ENCODE measurements at places on chromosomes 1 and 21.

GRCh38 chr1:44884746-44885145, 41.7 kb upstream of the PTCH2 start:
- no peak for DNase-seq

GRCh38 chr1:10557714-10558113, 83.0 kb downstream of the PEX14 start:
- no peak for DNase-seq

DNA sequence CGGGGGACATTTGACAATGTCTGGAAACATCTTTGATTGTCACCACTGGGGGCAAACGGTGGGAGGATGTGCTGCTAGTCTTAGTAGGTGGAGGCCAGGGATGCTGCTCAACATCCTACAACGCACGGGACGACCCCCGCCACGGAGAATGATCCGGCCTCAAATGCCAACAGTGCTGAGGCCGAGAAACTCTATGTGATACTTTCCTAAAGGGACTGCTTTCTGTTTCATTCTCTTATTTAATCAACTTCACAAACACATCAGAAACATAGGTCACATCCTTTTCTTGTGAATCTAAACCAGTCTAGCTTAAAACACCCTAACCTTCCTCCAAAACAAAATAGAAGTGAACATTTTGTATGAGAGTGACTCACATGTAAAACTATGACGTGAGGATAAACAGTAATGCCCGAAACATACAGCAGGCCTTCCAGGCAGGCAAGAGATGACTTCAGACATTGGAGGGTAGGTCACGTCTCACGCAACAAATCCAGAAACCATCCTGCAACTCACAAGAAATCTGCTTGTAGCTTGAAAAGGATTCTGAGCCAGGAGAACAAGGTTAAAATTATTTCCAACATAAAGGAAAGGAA, 37.2 kb upstream of the ETS2 start:
- DNase-seq = no peak

DNA sequence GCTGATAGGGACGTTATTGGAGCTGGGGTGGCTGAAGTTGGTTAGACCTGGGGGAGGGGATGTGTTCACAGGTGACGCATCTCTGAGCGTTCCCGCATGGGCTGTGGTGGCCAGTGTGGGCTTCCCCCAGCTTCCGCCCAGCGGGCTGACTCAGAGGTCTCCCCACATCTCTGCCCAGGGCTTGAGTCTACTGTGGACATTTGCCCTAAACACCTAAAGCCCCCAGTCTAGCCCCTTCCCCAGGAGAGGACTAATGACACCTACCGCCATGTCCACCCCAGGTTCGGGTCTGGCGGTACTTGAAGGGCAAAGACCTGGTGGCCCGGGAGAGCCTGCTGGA, 2.0 kb downstream of the AGRN start:
- no peak for DNase-seq

- DNase-seq = no peak
Observed at GRCh38 chr21:44753357-44753756, 42.0 kb upstream of the TSPEAR start.

DNA sequence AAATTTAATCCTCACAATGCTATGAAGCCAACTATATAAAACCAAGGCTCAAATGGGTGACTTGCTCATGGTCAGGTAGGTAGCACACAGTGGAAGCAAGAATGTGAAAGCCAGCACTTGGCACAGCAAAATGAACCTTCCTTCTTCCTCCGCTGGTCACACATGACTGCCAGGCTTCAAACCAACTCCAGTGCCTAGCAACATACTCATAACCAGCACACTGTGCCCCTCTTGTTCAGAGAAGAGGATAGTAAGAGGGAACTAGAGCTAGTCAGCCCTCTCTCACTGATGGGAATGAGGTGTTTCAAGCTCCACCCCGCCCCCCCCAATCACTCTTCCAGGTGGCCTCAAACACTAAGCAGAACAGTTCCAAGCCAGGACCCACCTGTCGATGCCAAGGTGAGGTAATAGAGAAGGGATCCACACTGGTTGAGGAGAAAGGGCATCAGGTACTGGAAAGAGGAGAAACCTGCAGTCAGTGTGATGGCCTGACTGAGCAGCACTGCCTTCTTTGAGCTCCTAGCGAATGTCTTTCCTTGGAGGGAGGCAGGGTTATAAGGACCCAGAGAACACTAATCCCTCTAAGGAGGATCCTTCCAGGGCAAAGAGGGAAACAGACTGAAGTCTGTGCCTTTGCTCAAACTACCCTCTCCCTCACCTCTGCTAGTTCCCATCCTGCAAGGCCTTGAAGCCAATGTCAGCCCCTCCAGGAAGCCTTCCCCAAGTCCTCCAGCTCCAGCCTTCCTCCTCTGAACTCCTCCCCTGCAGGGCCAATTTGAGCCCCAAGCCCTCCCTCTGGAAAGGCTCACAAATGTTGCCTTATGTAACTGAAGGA, 1.2 kb downstream of the TMEM234 start:
- DNase-seq = no peak

DNA sequence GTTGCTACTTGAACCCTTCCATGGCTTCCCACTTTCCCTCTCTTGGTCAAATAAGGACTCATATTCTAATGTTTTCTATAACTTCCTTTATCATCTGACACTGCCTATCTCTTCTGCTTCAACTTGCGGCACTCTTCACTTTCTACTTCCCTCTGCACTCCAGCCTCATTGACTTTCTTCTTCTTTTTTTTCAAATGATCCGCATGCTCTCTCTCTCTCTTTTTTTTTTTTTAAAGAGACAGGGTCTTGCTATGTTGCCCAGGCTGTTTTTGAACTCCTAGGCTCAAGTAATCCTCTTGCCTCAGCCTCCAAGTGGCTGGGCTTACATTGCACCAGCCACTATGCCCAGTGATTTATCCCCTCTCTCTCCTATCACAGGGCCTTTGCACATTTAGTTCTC, 7.3 kb upstream of the IL10 start:
- no peak for DNase-seq

DNA sequence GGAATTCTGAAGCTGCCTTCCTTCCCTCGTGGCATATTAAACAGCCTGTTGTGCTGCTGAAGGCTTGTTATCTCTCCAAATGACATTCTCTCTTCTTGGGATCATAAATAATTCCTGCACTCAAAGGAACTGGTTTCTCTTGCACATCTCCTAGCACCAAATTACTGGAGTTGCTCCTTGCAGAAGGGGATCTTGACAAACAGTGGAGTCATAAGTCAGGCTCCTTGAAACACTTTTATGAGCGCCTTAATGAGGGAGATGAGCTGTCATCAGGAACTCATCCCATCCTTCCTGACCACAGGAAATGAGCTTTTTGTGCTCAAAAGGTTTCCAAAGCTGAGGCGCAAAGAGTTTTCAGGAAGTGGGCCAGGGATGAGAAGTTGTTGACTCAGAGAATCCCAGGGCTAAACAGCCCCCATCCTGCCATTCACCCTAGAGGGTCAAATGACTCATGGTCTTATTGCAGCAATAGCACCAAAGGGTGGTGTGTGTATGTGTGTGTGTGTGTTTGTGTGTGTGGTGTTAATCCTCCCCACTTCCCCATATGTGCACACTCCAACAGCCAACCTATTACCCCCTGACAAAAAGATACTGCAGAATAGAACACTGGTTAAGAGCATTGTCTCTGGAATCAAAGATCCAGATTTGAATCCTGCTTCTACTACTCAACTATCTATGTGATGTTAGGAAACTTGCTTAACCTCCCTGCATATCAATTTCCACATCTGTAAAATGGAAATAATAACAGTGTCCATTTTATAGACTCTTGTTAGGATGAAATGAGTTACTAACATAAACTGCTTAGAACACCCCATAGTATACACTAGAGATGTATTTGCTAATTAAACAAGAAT, 2.8 kb upstream of the PHC2 start:
- no peak for DNase-seq

GRCh38 chr1:107883562-107883961, 81.4 kb downstream of the VAV3 start:
- no peak for DNase-seq

DNA sequence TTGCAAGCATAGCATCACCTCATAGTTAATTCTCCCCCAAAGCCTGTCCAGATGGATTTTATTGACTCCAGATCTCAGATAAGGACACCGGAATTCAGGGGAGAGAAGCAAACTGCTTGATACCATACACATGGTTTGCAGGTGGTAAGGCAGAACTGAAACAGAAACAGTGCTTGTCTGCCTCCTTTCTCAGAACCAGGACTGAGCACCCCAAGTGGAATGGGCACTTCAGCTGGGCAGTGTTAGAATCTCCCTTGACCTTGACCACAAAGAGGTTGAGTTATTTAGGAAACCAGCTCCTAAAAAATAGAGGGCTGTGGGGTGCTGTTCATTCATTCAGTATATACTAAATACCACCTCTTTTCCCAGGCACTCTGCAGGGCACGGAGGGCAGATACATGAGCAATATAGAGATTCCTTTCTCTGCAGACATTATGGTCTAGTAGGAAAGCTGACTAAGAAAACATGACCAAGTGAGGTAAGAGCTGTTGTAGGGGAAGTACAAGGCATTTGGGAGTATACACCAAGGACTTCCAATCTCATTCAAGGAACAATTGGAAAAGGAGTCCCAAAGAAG, 185.2 kb downstream of the C1orf94 start:
- no peak for DNase-seq

GRCh38 chr1:53616927-53617326, 122.0 kb downstream of the GLIS1 start:
- DNase-seq = no peak

- no peak for DNase-seq
Observed at GRCh38 chr1:168386949-168387586, 106.4 kb downstream of the TBX19 start.

DNA sequence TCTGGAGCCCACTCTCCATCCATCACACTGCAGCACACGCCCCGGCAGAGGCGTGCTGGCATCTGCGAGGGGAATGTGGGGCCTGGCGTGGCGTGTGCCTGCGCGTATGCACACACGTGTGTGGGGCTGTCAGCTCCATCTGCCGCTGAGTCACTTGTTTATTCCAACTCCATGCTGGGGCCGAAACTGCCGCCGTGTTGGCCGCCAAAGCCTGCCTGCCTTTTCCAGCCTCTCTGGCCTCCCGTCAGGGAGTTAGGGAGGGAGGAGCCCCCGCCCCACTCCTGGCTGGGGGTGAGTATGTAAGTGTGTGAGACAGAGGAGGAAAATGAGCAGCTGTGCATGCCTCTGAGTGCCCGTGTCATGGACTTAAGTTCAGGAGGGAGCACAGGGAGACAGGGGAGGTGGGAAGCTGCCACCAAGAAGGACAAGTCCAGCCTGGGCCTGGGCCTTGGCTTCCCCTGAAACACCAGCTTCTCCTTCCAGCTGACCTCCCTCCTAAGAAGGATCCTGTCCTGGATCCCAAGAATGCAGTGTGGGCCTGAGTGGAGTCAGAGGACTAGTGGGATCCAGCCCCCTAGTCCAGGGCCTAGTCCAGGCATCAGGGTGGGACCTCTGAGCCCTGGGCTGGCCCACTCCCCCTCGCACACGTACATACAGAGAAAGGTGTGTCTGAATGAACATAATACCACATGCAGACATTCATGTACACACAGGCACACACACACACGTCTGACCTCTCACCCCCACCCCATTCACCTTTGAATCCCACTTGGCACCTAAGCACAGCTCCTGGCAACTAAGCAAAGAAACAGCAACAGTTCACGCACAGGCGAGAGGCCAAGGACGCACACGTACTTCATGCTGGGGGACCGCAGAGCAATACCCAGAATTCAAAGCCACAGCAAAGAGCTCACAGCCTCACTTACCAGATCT, 24.7 kb downstream of the MEF2D start:
- DNase-seq = no peak

GRCh38 chr1:61612602-61613001, 112.3 kb downstream of the TM2D1 start:
- no peak for DNase-seq

- no peak for DNase-seq
Observed at GRCh38 chr1:119882132-119883049, 13.9 kb downstream of the ADAM30 start.

DNA sequence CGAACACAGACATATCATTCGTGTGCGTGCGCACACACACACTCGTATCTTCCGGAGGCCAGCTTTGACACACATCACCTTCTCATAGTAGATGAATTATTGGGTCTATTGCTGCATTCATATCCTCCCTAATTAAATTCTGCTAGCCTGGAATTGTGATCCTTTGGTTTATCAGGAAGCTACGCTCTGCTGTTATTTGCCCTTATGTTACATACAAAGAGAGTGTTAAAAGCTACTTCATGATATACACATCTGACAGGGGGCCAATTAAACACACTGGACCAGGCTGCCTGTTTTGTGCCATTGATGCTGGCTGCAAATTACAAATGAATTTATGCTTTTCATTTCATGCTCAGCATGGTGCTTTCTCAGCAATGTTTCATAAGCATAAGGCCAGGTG, 252.0 kb downstream of the RHOU start:
- DNase-seq = no peak

DNA sequence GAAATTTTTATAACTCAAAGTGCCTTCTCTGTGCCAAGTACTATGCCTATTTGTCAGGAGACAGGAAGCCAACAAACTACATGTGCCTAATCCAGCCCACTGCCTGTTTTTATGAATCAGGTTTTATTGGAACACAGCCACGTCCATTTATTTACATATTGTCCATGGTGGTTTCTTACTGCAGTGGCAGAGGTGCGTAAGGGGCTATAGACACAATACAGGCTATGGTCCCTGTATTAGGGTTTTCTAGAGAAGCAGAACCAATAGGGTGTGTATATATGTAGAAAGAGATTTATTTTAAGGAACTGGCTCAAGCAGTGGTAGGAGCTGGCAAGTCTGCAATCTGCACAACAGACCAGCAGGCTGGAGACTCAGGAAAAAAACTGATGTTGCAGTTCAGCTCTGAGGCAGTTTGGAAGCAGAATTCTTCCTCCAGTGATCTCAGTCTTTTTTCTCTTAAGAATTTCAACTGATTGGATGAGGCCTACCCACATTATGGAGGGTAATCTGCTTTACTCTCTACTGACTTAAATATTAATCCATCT, 15.4 kb downstream of the PPIE start:
- no peak for DNase-seq

GRCh38 chr1:8816264-8816663, 1.2 kb downstream of the RERE start:
- no peak for DNase-seq

- DNase-seq = no peak
Observed at GRCh38 chr1:172697534-172698002, 38.7 kb downstream of the FASLG start.

DNA sequence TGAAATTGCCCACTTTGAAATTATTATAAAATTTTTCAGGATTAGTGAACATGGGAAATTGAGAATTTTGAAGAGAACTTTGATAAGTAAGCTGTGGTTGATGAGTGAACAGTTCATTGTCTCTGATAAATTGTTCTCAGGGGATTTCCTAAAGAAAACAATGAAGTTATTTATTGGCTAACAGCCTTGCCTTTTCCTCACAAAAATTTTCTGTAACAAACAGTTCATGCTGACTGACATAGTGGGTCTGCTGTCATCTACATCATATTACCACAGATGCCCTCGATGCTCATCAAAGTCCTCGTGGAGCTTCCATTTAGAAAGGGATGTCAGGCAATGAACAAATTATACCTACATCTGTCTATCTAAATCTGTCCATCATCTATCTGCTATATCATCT, 113.4 kb downstream of the PTBP2 start:
- DNase-seq = no peak
